ENCODE measurements at places on chromosomes 7 and 10.
A peak's percentile ranks its signal among the peaks of the same experiment; 100 is the strongest.

- DNase-seq = no peak
Measured at GRCh38 chr7:148334959-148335577, 255.5 kb upstream of the C7orf33 start.

DNA sequence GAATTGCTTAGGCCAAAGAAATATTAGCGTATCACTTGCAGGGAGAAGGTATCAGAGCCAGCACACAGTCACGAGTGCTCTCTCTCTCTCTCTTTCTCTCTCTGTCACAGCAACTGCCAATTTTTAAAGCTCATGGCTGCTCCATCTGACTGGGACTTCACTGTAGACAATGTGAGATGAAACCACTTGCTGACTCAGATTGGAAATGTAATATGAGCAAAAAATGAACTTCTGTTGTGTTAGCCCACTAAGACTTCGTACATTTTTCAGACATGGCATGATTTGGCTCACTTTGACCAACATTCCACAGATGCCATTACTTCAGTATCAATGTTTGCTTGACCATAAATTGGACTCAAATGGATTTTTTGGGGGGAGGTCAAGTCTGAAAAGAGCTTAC is 68.1 kb downstream of the DGKB start:
- DNase-seq = no peak

- DNase-seq = no peak
Measured at GRCh38 chr10:77358656-77359055, 279.0 kb downstream of the KCNMA1 start.

DNA sequence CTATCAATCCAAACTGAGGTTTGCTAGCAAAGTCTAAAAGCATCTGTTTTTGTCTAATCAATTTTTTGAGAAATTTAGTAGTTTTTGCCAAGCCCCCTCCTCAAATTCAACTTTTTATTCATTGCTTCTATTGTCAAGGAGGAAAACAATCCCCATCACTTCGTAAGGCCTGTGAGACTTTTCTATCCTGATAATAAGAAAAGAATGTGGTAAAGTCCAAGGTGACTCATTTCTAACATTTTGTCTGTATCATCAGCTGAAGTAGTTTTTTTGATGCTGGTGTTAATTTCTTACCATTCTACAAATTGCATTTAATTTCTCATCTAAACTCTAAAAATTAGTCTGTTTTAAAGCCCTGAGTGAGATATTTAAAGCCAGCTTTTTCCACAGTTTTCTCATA is 11.7 kb downstream of the ANK3 start:
- DNase-seq = no peak

DNA sequence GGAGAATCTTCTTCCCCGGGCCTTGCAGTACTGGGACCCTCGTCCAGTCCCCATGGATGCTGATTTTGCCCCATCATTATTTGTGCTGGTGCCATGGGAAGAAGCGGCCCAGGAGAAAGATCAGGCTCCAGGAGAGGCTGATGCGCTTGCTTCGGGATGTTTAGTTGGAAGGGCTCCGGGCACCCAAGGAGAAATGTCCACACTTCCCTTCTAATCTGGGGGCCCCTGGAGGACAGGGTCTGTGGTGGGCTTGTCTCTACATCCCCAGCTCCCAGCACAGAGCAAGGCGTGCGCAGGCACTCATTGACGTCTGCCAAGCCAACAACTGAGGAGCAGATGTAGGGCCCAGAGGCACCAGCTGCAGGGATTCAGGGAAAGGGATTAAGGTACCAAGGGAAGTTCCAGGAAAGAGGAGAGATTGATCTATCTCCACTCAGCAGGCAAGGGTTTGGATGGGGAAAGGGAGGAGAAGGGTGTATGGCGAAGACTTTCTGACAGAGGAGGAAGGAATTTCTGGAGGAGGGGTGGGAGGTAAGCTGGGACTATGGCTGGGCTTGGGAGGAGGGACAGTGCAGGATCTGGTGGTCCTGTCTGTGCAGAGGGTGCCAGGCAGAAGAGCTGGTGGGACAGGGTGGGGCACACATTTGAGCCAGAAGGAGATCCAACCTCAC is 38.7 kb upstream of the LEP start:
- peak; percentile 15 for DNase-seq

- DNase-seq = no peak
Measured at GRCh38 chr10:279655-280054, 144.4 kb downstream of the ZMYND11 start.

DNA sequence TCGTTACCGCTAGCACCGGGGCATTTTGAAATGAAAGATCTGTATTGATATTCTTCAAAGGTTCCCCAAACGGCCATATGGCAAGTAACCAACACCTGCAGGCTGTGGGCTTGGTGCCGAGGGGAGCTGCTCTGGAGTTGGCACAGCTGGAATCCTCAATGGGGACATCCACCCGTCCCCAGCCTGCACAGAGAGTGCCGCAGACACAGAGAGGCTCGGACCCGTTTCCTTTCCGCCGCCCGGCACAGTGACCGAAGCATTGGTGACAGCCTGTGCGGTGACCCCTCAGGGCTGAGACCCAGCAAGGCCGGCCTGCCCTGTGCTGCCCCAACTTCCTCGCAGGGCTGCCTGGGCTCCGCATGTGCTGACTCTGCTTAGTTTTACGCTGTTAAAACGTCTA is 4.5 kb downstream of the CFAP46 start:
- DNase-seq = no peak

GRCh38 chr10:94428766-94429707 is 26.7 kb downstream of the TBC1D12 start:
- DNase-seq = no peak

GRCh38 chr10:100364735-100365391 is 17.8 kb downstream of the SCD start:
- no peak for DNase-seq

DNA sequence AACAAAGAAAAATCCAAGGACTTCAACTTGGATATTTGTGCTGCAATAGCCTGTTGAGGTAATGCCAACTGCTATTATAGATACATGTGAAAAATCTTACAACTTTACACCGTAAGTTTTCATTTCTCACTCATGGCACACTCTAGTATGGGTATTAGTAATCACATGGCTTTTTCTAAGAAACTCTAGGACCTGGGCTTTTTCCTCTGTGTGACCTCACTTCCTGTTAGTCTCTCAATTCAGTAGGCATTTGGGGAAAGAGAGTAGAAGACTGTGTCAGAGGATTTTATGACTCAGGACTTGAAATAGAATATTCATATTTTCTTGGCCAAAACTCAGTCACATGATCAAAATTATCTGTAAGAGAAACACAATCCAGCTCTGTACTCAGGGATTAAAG is 1049.9 kb downstream of the REEP3 start:
- no peak for DNase-seq

- no peak for DNase-seq
Measured at GRCh38 chr7:30780941-30781340, 9.7 kb downstream of the MINDY4 start.

DNA sequence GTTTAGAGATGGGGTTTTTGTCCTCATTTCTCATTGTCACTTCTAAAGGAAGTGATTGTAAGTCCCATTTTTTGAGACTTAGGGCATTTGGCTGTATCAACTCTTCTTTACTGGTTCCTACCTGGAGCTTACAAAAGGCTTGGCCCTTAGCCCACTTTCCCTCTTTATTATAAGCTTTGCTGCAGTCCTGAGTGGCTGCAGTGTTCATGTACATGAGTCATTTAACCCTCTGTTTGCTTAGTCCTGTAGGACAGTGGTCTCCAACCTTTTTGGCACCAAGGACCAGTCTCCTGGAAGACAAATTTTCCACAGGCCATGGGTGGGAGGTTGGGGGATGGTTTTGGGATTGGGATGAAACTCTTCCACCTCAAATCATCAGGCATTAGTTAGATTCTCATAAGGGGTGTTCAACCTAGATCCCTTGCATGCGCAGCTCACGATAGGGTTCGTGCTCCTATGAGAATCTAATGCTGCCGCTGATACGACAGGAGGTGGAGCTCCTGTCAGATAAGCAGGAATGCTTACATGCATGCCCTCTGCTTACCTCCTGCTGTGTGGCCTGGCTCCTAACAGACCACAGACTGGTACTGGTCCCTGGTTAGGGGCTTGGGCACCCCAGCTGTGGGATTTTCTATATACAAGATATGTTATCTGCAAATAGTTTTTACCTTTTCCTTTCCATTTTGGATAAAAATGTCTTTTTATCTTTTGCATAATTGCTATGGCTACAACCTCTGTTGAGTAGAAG is 99.7 kb downstream of the CCSER2 start:
- no peak for DNase-seq

GRCh38 chr7:105060923-105061322 is 46.9 kb downstream of the KMT2E start:
- no peak for DNase-seq

DNA sequence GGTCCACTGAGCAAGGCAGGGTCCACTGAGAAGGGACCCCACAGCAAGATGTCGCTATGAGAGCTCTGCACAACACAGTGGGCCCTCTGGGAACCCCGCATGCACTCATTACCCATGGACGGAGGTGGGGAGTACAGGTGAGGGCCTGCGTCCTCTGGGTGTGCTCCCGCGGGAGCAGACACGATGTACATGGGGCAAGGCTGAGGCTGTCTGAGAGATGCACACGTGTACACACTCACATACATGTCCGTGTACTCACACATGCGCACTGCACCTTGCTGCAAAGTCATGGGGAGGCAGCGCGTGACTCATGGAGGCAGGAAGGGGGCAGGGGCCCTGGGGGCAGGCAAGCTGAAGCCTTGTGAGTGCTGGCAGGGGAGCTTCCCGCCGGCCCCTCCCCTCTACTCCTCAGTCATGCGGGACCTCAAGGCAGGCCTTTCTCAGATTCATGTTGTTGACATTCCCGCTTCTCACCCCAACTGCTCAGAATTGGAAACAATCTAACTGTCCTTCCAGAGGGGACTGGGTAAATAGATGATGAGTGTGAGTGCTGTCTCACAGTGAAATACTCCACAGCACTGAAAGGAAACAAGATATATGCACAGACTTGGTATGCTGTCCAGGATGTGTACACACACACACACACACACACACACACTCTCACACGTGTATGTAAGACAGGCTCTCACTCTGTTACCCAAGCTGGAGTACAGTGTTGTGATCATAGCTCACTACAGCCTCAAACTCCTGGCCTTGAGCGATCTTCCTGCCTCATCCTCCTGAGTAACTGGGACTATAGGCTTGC is 40.0 kb downstream of the GOLGA7B start:
- DNase-seq = no peak

DNA sequence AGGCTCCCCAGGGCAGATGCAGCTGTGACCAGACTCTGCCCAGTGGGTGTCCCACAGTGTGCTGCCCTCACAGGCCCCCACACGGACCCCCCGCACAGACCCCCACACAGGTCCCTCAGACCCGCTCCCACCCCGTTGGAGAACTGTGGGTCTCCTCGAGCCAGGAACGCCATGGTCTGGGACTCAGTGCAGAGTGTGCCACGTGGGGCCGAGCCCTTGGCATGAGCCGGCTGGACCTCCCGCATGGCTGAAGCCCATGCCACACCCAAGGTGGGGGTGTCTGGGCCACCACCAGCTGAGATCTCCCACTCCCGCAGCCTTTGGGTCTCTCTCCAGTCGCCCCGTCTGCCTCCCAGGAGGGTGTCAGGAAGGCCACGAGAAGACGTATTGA is 34.3 kb downstream of the JAKMIP3 start:
- peak; percentile 19 for DNase-seq

DNA sequence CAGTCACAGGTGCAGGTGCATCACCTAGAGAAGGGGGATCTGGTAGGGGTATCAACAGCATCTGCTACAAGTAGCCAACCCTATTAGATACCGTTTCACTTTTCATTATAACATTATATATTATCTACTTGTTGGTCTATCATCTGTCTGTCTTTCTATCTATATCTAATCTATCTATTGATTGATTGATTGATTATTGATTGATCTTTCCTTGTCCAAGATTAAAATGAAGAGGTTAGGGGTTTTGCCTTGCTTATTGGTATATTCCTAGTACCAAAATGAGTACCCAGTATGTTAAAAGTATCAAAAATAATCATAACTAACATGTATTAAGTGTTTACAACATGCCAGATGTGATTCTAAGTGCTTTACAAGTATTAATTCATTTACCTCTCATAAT is 121.5 kb downstream of the GPR158 start:
- no peak for DNase-seq

GRCh38 chr7:24899905-24900304 is 80.1 kb downstream of the OSBPL3 start:
- no peak for DNase-seq

- no peak for DNase-seq
Measured at GRCh38 chr7:156984174-156984891, 26.1 kb downstream of the MNX1 start.

DNA sequence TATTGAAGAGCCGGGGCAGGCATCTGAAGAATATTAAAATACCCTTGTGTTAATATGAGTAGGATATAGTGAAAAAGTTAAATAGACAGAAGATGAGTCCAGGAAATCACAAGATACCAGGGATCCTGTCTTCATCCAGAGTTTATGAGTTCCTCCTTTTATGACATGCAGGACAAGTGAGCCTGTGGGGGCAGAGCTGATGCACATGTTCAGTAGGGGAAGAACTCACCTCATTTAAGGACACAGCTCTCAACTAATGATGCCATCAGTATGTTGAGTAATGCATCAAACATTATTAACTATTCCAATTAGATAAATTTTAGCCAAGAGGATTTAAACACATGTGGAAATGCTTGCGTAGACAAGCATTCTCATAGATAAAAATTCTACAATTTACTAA is 435.8 kb upstream of the AKR1E2 start:
- DNase-seq = no peak

DNA sequence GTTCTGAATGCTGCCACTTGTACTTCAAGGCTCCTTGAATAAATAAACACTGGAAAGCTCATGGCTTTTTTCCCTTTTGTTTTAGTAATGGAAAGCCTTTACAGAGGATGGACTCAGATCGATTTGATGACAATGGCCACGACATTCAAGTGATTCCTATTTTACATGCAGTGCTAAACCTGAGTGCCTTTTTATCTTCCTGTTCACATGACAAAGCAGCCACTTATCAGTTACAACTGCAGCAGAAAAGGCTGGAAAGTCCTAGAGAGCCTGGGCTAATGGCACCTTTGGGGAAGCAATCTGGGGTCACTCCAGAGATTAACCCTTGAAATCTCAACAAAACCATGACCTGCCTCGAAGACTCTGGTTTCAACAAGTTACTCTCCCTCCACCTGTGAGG is 249.0 kb upstream of the AUTS2 start:
- DNase-seq = no peak

- peak; percentile 49 for DNase-seq
Measured at GRCh38 chr7:149870701-149871483, 2.9 kb upstream of the ATP6V0E2 start.

DNA sequence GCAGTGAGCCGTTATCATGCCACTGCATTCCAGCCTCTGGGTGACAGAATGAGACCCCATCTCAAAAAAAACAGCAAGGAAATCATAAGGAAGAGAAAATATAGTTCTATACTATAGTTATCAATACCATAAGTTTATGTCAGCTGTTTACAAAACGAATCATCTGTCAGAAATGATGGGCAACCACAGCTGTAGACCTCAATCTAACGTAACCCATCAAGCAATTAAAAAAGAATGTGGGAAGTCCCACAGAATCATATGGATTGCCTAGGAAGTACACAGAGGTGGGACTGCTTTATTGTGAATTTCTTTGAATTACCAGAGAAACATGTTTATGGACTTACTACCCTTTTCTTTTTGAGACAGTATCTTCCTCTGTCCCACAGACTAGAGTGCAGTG is 6.9 kb downstream of the NRBF2 start:
- DNase-seq = no peak

Data from activated CD8-positive, alpha-beta memory T cell treated with anti-CD3 and anti-CD28 coated beads, Interleukin-2, amount 10 ng/mL, durations not matched to agents 7 days and 5 days (primary cell).